Neural crest cell (in vitro differentiated cells): ENCODE measurements at places on chromosomes 16 and 17. TPM values are rescaled to one million over a fixed set of nuclear protein-coding genes. Genes with fewer than 3 reads are reported as not detected.

Gene SDR42E2
- total RNA-seq, result not detected in 2 replicates

Gene COA3
- 85.3 and 92.7 TPM in 2 replicates for total RNA-seq

Gene CTRB1
- not detected in 2 replicates for total RNA-seq

- DNase-seq, result no peak
These were observed 116.5 kb downstream of the ZNF423 start for GRCh38 chr16:49739381-49739780.

DNA sequence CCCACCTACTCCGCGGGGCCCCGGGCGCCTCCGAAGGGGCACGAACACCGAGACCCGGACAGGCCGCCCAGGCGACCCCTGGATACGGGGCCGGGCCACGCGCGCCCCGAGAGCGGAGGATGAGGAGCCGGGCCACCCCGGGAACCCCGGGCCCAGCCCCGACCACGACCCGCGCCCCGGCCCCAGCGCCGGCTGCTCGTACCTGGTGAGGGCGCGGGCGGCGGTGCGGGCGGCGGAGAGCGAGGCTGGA is 192 bp downstream of the FASN start:
- DNase-seq, result no peak

- no peak for DNase-seq
These were observed 10.8 kb downstream of the ALOX12B start for GRCh38 chr17:8076502-8077266.
